ENCODE measurements at places on chromosomes 3 and 15.
A peak's percentile ranks its signal among the peaks of the same experiment; 100 is the strongest.

GRCh38 chr3:193418576-193419373 is 40.2 kb upstream of the ATP13A5 start:
- no peak for DNase-seq

DNA sequence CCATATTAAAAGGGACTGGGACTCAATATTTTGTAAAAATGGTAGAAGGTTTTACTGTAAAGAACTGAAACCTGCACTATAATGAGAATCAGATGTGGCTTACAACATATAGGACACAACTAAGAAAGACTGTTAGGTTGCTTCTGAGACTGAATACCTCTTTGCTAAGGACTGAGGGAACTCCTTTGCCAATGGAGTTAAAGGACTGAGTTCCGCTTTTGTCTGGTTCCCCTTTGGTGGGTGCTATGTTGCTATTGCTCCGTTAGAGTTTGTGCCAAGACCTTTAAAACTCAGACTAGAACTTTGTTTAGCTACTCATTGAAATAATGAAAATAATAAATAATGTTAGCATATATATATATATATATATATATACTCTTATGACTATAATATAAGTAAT is 147.8 kb upstream of the KCNMB2 start:
- no peak for DNase-seq

GRCh38 chr3:23971684-23972083 is 26.6 kb downstream of the NR1D2 start:
- DNase-seq = no peak

GRCh38 chr3:124634210-124635168 is 95.8 kb upstream of the UMPS start:
- no peak for DNase-seq

DNA sequence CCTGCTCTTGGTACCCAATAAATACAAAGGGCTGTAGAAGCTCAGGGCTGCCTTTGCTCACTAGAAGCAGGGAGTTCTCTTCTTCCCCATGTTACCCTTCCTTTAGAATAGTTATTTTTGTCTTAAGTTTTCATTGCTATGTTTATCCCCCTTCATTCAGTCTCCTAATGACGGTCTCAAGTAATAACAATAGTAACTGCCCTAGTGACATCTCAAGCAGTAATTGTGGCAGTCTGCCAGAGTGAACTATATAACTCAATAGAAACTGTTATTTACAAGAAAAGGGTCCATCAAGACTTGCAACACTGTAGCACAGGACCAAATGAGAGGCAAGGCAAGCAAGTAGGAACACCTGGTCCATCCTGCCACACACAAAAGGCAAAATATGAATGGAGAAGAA is 32.5 kb upstream of the SIN3A start:
- no peak for DNase-seq

DNA sequence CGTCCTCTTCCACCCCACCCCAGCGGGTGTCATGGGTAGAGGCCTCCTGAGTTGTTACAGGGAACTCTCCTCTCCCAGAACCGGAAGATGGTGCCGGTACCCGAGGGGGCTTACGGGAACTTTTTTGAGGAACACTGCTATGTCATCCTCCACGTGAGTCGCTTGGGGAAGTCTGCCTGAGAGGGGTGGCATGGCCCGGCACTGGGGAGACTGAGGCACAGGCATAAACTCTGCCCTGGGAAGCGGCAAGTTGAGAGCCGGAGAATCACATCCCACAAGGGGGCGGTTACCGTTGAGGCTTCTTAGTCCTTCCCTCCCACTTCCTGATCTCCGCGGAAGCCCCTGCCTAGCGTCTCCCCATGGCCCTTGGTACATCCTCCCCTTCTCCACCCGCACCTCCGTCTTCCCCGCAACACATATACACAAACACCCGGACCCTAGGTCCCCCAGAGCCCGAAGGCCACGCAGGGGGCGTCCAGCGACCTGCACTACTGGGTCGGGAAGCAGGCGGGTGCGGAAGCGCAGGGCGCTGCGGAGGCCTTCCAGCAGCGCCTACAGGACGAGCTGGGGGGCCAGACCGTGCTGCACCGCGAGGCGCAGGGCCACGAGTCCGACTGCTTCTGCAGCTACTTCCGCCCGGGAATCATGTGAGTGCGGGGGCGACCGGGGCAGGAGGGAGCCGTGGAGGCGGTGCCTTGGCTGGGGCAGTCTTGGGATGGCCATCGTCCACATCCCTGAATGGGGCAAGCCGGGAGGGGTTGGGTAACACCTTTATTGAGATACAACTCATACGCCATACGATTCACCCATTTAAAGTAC is 3.4 kb downstream of the VILL start:
- peak; percentile 73 for DNase-seq

DNA sequence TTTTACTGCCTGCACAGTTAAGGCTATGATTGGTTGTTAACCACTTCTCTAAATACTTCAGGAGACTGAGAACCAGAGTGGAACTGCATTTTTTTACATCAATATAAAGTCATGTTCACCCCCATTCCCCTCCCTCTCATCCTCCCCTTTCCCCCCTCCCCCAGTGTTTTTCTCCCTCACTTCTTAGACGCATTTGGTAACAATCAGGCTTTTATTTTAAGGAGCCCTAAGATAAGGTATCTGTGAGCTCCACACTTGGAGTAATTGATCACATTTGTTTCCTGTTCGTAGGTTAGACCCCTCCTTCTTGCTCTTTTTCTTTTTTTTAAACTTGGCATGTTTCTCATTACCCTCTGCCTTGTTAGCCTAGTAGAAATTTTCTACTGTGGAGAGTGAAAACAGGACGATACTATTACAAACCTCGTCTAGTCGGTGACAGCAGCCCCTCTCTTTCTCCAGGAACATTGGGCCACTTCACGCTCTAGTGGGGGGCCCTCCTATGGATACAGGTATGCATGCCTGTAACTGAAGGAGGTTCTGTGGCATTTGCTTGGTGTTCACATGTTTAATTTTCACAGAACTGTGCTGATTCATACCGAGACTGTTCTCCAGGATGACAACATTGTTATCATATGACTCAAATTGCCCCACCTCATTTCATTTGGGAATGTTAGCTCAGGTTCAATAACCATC is 314.4 kb downstream of the MECOM start:
- DNase-seq = no peak

DNA sequence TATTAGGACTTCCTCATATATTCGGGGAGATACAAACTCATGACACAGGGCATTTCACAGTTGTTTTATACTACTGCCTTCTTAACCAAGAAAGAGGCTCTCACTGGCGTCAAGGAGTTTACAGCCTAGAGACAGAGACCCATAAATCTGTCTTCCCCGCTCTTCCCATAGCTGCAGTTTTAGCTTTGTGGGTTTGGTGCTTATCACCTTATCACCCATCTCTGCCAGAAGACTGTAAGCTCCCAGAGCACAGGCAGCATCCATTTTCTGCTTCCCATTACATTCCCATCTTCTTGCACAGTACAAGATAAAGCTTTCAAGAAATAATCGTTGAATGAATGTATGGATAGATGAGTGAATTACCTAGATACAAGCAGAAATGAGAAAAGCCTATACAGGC is 144.3 kb downstream of the TNIK start:
- no peak for DNase-seq

- DNase-seq = no peak
These were observed 1082.2 kb downstream of the NAALADL2 start for GRCh38 chr3:175941352-175941751.

GRCh38 chr3:156376199-156376598 is 178.7 kb downstream of the SSR3 start:
- no peak for DNase-seq

- DNase-seq = no peak
These were observed 6.1 kb upstream of the LTF start for GRCh38 chr3:46470831-46471230.

DNA sequence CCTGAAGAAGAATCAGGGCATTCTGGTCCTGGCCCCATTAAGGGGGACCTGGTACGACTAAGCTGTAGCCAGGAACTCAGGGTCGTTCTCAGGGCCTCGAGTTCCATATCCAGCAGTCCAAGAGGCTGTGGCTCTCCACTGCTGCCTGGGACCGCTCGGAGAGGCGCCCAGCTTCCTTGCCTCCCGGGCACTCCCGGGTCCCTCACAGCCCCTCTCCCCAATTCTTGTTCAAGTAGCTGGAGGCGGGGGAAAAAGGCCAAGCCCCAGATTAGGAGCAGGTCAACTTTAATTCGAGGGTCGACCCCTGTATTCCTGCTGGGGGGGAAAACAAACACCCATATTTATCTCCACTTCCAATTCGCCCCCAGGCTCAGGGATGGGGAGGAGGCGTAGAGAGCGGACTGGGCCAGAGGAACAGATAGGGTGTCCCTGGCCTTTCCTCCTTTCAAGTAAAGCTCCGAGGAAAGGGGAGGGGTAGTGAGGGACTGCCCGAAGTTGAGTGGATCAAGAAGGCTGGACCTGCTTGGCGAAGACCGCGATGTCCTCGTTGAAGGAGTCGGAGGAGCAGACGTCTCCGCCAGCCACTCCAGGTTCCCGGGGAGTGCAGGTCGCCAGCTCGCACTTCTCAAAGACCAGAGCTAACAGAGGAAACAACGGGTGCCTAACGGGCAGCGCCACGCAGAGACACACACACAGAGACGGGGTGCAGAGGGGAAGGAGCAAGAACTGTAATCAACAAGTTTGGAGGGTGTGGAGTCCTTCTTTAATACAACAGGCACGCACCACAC is 4.4 kb downstream of the MEIS2 start:
- no peak for DNase-seq
